ENCODE measurements at places on chromosomes 7 and 10.

- no peak for DNase-seq
These were observed 77.4 kb upstream of the SEM1 start for GRCh38 chr7:96786998-96787395.

GRCh38 chr7:137904833-137905232 is 58.1 kb upstream of the DGKI start:
- no peak for DNase-seq

DNA sequence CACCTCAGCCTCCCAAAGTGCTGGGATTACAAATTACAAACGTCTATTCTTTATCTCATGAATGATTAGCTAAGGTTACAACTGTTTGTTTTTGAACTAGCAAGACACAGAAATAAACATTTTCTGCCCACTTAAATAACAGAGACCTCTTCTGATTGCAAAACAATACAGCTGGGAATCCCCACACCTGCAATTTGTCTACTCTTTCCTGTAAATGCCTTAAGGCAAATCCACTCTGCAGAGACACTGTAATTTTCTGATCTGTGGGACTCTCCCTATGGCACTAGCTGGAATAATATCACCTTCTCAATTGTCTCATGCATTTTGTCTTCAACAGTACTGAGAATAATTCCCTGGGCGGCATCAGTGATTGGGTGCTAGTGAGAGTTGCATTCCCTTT is 149.3 kb upstream of the FAM3C start:
- DNase-seq: no peak

DNA sequence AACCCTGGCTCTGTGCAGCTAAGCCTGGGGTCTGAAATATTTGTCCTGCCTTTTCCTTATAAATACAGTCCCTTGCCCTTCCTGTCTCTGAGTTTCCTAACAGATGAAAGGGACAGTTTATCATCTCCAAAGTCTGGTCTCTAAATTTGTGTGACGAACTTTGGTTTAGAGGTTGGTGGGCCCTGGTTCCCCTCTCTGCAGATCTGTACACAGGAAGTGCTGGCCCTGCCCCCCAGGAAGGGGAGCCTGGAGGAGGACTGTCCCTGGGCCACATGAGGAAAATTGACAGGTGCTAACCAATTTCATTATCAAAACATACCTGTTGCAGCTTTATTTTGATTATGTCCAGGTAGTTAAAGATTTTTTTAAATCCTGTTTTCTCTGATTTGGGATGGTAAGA is 34.5 kb downstream of the PPP2R2D start:
- DNase-seq: no peak

DNA sequence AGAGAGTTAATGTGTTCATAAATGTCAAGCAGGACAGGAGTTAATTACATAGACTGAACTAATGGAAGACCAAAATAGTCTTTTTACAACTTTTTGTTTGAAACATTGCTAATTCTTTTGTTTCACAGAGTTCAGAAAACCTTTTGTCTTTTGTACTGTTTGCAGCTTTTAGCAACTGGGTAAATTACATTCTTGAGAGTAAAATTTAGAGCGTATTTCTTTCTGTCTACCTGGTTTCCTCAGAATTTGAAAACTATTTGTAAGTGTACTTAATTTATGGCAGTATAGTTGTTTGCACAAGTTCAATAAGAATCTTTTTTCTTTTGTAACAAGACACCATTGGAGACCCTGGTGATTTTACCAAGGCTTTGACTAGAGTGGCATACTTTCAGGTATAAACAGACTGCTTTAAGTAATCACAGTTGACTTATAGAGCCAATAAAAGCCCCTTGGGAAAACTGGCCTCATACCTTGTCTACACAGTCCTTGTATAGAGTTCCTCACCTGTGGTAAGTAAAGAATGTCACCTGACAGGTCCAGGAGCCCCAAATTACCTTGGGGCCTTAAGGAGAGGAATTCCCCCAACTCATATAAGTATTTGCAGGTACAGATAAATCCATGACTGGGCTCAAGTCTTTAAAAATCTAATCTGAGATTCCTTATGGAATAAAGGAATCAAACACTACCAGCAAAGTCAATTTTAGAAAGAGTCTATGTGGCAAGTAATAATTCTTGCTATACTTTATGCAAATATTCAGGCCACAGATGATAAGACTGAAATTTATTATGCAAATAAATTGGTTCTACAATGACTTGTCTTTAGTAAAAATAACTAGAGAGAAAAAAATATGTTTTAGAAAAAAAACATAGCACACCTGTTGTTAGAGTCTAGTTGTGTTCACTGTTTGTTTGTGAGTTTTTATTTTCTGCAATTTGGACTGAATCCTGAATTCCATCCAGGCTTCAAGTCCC is 23.6 kb upstream of the CREB3L2 start:
- no peak for DNase-seq

GRCh38 chr7:92835261-92835850 is 1.0 kb downstream of the CDK6 start:
- peak; percentile 64 for DNase-seq

- DNase-seq: no peak
These were observed 37.4 kb downstream of the RASGEF1A start for GRCh38 chr10:43229208-43230061.

DNA sequence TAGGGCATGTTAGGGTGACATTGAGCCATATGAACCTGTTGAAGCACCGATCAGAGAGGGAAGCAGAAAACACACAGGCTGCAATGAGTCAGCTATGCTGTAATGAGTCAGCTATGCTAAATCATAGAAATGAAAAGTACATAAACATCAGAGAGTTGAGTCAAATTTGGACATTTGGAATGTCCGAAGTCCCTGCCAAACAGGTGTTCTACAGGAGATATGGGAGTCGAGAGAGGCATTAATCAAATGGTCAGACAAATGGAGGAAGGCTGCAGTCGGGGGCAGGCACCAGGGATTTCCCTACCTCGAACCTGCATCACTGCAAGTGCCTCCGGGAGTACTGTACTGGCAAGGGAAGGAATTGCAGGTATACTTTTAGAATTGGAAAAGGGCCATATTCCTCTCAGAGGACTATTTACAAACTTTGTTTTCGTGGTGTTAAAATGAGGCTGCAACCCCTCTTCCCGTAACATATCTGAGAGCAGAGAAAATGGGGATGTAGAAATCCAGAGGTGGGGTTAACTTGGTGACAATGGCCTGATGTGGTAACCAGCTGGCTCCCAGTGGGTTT is 8.8 kb upstream of the ZC3HAV1 start:
- DNase-seq: peak; percentile 89

- DNase-seq: no peak
These were observed 84.2 kb downstream of the PAXIP1 start for GRCh38 chr7:154918741-154919140.

DNA sequence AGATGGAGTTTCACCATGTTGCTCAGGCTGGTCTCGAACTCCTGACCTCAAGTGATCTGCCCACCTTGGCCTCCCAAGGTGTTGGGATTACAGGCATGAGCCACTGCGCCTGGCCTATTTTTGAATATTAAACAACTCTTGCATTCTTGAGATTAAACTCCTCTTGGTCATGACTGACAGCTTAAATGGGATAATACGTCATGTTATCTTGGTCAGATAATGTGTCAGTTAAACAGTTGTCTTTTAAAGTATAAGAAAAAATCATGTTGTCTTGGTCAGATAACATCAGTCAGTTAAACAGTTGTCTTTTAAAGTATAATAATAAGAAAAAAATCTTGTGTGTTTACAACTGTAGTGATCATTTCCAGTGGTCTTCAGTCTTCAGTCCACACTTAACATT is 73.6 kb upstream of the SYPL1 start:
- no peak for DNase-seq

DNA sequence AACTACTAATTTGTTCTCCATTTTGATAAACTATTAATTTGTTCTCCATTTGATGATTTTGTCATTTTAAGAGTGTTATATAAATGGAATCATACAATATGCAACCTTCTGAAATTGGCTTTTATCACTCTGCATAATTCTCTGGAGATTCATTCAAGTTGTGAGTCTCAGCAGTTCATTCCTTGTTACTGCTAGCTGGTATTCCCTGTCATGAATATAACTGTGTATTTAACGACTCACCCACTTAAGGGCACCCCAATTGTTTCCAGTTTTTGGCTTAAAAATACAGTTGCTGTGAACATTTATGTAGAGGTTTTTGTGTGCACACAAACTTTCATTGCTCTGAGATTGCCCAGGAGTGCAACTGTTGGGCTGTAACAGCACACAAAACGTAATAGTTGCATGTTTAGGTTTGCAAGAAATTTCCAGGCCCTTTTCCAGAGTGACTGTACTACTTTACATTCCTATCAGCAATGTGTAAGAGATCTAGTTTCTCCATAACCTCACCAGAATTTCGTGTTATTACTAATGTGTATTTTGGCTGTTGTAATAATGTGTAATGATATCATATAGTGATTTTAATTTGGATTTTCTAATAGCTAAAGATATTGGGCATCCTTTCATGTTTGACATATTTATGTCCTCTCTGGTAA is 153.2 kb upstream of the ADCY1 start:
- no peak for DNase-seq

- DNase-seq: no peak
These were observed 27.6 kb upstream of the PRPF18 start for GRCh38 chr10:13559124-13559700.

DNA sequence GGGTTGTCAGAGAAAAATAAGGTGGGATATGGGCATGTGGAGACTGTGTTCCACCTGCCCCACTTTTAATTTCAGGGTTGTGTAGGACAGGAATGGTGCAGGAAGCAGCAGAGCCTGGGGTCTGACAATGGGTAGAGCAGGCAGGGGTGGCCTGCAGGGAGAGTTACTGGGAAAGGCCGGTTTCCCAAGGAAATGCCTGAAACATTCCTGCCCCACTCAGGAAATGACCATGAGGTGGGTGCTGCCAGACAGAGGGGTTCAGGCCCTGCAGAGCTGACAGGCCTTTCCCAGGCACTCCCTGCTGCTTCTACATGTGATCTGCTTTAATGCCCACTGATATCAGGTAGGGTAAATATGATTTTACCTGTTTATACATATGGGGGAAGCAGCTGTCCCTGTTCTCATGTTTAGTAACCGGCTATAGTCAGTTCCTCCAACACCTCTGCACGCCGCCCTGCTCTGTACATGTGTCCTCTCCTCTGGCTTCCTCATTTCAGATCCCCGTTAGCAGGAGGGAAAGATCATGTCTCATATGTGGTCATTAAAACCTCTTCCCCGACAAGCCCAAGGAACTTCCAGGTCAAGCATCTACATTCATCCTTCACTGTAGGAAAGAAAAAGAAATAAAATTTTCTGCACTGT is 118.6 kb upstream of the PRSS58 start:
- peak; percentile 54 for DNase-seq

DNA sequence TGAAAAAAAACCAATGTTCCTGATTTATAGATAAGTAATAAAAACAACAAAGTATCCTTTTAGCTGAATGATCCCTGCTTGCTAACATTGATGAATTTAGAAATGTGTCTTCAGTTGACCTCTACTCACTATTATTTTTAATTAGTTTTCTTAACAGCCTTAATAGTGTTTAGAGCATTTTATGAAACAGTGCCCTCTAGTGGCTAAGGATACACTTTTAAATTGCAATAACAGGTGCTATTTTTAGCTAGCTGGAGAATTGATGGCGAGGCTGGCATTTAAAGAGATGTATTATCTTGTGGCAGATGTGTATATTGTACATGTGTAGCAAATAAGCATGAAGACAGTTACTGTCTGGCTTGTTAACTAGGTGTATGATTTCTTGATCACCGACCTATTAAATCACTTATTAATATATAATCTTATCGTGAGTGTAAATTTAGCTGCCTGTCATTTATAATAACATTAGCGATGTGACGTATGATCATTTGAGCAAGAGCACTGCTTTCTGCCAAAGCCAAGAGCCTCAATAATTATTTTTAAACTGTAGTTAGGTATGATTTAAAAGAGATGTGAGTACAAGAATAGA is 451.9 kb downstream of the DPP6 start:
- no peak for DNase-seq

- DNase-seq: no peak
These were observed 209.2 kb upstream of the FAM3C start for GRCh38 chr7:121605317-121605680.

DNA sequence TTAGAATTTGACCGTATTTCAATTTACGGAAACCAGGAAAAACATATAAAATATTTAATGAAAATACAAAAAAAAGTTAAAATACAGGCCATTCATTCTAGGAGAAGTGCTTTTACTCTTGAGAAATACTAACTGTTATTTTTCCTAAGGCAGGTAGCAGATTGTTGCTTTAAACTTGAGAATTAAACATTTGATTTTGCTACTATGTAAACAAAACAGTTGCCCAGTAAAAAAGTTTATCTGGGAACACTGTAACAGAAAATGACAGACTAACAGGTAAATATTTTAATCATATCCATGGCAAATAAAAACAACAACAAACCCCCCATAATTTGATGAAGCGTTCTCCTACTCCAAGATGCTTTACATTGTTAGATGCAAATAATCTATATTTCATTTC is 350.5 kb downstream of the CRPPA start:
- DNase-seq: no peak

GRCh38 chr7:18354108-18355085 is 141.2 kb upstream of the HDAC9 start:
- no peak for DNase-seq

- peak; percentile 32 for DNase-seq
These were observed 11.2 kb upstream of the SLC35B4 start for GRCh38 chr7:134327896-134328295.

DNA sequence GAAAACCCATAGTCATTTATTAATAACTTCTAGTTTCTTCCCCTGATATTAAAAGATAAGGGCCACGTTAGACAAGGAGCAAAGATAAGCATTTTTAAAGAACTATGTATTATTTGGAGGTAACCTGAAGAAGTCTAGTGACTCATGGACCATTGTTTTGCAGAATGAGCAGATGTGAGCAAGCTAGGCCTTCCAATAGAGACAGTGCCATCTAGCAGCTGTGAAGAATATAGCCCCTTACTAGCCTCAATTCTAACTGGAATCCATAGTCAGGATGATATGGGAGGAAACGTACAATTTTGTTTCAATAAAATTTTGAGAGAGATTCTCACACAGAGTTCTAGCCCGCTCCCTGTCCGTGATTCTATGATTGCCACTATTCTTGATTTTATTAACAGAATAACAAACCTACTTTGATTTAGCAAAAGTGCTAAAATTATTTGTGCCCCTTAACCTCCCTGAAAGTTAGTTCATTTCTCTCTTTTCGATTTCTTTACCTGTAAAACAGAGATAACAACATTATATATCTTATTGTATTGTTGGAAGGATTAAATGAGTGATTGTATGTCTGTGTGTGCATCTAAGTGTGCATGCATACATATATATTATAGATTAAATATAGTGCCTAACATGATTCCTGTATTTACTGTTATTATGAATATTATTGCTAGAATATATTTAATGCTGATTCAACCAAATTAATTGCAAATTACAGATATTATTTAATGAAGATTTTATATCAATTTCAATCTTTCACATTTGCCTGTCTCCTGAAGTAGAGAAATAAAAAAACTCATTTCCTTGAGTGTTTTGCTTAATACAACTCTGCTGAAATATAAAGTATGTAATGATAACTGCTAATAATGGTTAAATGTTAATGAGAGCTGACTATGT is 22.7 kb downstream of the FAM237B start:
- DNase-seq: no peak

GRCh38 chr10:93820434-93820833 is 62.7 kb downstream of the LGI1 start:
- no peak for DNase-seq

- DNase-seq: no peak
These were observed 93.1 kb downstream of the JCAD start for GRCh38 chr10:29966269-29966668.

All from CD14-positive monocyte (primary cell).